ENCODE measurements at places on chromosomes 7 and 10. TPM values are rescaled to one million over a fixed set of nuclear protein-coding genes. Genes with fewer than 3 reads are reported as not detected.
A peak's percentile ranks its signal among the peaks of the same experiment; 100 is the strongest.

DNA sequence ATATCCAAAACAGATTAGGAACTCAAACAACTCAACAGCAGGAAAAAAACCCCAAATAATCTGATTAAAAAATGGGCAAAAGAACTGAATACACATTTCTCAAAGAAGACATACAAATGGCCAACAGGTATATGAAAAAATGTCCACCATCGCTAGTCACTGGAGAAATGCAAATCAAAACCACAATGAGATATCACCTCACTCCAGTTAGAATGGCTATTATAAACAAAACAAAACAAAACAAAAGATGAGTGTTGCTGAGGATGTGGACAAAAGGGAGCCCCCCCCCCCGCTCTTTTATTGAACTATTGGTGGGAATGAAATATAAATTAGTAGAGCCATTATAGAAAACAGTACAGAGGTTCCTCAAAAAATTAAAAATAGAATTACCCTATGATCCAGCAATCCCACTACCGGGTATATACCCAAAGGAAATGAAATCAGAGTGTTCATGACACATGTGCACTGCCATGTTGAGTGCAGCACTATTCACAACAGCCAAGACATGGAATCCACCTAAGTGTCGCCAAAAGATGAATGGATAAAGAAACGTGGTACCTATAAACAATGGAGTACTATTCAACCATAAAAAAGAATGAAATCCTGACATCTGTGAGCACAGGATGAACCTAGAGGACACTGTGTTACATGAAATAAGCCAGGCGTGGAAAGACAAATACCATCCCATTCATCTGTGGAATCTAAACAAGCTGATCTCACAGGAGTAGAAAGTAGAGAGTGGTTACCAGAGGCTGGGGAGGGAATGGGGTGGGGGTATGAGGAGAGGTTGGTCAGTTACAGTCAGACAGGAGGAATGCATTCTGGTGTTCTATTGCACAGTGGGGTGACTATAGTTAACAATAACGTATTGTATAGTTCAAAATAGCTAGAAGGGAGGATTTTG, 78.1 kb upstream of the RHEB start:
- H3K27me3 ChIP-seq: no peaks in the 10 kb centered on the region
- H3K36me3 ChIP-seq: no peaks in the 10 kb centered on the region
- DNase-seq: peak; percentile 48
- H3K27ac ChIP-seq: peak overlapping the region; percentile 82

GRCh38 chr10:10508211-10508610, 509.5 kb upstream of the CELF2 start:
- no peaks in the 10 kb centered on the region for H3K4me1 ChIP-seq
- no peak overlapping the region for H3K27ac ChIP-seq
- no peaks in the 10 kb centered on the region for H3K36me3 ChIP-seq
- no peak overlapping the region for H3K4me3 ChIP-seq
- DNase-seq: no peak

GRCh38 chr7:142488036-142488633, 230.3 kb upstream of the PRSS58 start:
- no peak for DNase-seq
- no peak overlapping the region for H3K27ac ChIP-seq
- no peak overlapping the region for H3K4me3 ChIP-seq
- no peaks in the 10 kb centered on the region for H3K27me3 ChIP-seq
- no peaks in the 10 kb centered on the region for H3K4me1 ChIP-seq

DNA sequence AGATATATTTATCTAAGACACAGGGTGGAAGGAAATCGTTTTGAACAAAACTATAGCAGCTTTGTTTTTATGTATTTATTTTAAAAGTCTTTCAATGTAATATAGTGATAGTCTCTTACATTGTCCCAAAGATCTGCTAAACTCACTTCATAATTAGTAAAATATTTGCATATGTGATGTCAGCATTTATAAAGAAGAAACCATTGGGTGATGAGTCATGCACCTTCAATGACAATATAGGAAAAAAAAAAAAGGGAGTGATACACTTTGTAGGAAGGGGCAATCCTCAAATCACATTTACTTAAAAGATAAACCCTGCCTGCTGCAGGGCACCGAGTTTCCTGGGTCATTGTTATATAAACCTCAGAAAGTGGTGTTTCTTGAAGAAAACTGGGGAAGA, 112.4 kb upstream of the SEMA3C start:
- H3K4me1 ChIP-seq: no peaks in the 10 kb centered on the region
- H3K36me3 ChIP-seq: no peaks in the 10 kb centered on the region
- H3K27me3 ChIP-seq: no peaks in the 10 kb centered on the region
- no peak overlapping the region for H3K4me3 ChIP-seq
- no peak overlapping the region for H3K27ac ChIP-seq

DNA sequence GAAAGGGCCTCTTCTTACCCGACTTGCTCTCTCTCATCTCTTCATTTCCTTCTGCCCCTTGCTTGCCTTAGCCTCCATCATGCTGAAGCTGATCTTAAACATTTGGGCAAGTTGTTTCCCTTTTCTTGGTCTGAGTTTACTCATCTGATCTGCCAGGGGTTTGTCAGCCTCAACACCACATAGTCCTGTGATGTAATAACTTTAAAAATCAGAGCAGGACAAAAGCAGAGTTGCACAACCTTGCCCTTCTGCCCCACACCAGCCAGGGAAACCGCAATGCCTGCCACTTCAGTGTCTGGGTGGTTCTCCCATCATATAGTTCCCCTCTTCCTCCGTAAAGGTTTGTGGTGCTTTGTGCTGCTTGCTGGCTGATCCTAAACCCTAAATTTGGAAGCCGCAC, 9.9 kb upstream of the LIPM start:
- H3K4me1 ChIP-seq: peaks cover 6% of the 10 kb centered on the region
- no peak overlapping the region for H3K27ac ChIP-seq
- no peak overlapping the region for H3K4me3 ChIP-seq
- DNase-seq: no peak
- H3K36me3 ChIP-seq: no peaks in the 10 kb centered on the region
- no peaks in the 10 kb centered on the region for H3K27me3 ChIP-seq

DNA sequence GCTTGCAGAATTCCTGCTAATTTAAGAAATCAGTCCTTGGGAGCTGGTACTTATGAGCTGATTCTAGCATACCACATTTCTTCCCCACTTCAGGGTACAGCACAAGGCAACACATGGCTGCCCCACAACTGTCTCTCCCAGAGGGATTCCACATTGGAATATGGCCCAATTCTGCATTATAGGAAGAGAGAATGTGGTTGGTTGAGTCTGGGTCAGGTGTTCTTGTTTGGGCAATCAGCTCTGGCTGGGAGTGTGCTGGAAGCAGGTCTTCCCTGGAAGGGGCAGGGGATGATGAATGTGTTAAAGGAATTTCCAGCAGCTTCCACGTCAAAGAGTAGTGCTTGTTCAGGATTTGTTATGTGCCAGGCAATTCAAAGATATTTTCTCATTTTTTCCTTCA, 95.7 kb downstream of the BUB3 start:
- no peaks in the 10 kb centered on the region for H3K27me3 ChIP-seq
- no peaks in the 10 kb centered on the region for H3K36me3 ChIP-seq

DNA sequence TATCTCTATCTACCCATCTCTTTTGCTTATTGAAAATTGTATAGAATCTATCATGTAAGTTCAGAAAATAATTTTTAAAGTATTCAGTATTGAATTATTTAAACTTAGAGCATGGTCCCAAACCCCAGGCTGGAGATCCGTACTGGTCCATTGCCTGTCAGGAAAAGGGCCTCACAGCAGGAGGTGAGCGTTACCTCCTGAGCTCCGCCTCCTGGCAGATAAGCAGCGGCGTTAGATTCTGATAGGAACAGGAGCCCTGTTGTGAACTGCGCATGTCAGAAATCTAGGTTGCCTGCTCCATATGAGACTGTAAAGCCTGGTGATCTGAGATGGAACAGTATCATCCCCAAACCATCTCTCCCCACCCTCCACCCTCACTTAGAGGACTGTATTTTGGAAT, 266.0 kb upstream of the CNTNAP2 start:
- DNase-seq: no peak
- no peaks in the 10 kb centered on the region for H3K4me1 ChIP-seq
- H3K4me3 ChIP-seq: no peak overlapping the region
- no peaks in the 10 kb centered on the region for H3K36me3 ChIP-seq
- no peaks in the 10 kb centered on the region for H3K27me3 ChIP-seq
- no peak overlapping the region for H3K27ac ChIP-seq

KNDC1 gene
- 3.6 TPM for total RNA-seq

ZNF853 gene
- 0.05 TPM for total RNA-seq

DNA sequence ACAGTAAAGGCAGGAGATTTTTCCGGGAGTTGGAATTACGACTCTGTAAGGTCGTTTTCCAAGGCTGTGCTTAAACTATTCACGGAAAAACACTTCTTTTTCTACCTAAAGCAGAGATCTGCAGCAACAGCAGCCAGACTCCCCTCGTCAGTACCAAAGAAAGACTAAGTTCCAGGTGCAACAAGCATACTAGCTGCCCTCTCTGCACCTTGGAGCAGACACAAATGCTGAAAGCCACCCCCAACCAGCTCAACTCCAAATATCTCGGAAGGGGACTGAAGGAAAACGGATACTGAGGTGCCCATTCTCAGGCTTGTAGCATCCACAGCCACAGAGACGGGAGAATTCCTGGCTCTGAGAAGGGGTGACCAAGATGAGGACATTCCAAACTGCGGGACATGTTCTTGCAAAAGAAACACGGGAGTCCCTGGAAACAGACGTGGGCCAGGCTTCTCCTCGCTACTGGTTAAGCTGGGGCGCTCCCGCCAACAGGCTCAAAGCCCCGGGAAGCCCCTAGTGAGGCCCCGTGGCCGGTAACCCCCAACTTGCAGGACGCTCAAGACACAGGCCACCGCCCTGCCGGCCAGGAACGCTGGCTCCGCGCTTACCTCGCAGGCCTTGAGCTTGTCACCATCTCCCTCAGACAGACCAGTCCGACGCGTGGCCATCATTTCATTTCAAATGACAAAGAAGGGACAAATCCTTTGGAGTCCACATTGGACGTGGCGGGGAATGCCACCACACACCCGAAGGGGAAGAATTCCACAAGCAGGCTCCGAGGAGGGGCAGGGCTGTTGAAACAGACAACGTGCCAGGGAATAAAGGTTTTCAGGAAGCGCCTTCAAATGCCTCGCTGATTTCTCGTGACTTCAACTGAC, 2.2 kb downstream of the ARHGAP21 start:
- DNase-seq: no peak
- H3K36me3 ChIP-seq: no peaks in the 10 kb centered on the region
- H3K4me3 ChIP-seq: no peak overlapping the region
- H3K27ac ChIP-seq: no peak overlapping the region
- H3K4me1 ChIP-seq: peaks cover 14% of the 10 kb centered on the region

FKBP14 gene
- total RNA-seq: 13.6 TPM

- no peaks in the 10 kb centered on the region for H3K36me3 ChIP-seq
- no peaks in the 10 kb centered on the region for H3K27me3 ChIP-seq
- no peak overlapping the region for H3K4me3 ChIP-seq
Measured at GRCh38 chr7:115476671-115477181, 553.8 kb downstream of the TFEC start.

DNA sequence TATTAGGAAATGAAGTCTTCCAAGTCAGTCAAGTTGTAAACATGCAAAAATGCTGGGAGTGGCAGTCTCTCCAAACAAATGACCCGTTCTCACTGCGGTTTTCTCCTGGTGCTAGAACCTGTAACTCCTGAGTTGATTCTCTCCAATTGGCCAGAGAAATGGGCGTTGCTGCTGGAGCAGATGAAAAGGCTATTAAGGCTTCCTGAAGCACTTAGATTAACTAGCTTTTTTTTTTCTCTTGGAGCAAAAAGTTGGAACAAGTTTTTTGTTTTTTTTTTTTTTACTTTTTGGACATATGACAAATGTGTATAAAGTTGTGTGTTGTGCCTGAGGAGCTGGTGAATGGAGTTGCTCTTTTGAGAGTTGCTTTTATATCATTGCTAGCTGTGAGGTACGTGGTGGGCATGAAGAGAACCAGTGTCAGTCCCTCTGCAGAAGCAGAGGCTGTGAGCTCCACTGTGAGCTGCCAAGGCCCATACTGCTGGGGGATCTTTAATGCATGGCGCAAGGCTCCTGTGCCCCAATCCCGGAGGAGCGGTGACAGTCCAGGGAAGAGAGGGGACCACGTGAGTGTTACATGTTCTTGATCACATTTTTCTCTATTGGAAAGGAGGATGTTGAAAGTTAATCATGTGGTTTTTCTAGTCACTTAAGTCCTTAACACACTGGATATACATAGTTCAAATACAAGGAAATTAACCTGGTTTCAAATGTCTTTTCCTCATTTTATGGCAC, 393.6 kb upstream of the GALNT17 start:
- H3K27me3 ChIP-seq: no peaks in the 10 kb centered on the region
- H3K4me3 ChIP-seq: no peak overlapping the region
- no peak overlapping the region for H3K27ac ChIP-seq

DNA sequence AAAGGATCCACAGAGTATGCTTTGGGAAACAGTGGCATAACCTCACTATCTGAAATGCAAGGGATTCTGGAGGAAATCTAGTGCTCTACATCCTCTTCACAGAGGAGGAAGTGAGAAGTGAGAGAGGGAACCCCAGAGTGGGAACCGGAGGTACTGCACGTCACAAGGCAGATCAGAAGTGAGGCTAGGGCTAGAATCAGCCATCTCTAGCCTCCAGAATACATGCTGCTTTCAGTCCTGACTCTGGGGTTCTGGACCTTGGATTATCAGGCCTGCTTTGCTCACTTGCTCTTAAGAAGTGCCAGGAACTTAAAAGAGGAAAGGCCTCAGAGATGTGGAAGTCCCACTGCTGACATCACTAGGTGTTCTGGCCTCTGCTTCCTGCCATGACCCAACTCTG, 25.7 kb downstream of the ZNF503 start:
- H3K4me3 ChIP-seq: no peak overlapping the region
- no peaks in the 10 kb centered on the region for H3K27me3 ChIP-seq
- H3K36me3 ChIP-seq: no peaks in the 10 kb centered on the region
- no peaks in the 10 kb centered on the region for H3K4me1 ChIP-seq
- no peak for DNase-seq
- no peak overlapping the region for H3K27ac ChIP-seq

HOXA6 gene
- 12.7 TPM for total RNA-seq

DNA sequence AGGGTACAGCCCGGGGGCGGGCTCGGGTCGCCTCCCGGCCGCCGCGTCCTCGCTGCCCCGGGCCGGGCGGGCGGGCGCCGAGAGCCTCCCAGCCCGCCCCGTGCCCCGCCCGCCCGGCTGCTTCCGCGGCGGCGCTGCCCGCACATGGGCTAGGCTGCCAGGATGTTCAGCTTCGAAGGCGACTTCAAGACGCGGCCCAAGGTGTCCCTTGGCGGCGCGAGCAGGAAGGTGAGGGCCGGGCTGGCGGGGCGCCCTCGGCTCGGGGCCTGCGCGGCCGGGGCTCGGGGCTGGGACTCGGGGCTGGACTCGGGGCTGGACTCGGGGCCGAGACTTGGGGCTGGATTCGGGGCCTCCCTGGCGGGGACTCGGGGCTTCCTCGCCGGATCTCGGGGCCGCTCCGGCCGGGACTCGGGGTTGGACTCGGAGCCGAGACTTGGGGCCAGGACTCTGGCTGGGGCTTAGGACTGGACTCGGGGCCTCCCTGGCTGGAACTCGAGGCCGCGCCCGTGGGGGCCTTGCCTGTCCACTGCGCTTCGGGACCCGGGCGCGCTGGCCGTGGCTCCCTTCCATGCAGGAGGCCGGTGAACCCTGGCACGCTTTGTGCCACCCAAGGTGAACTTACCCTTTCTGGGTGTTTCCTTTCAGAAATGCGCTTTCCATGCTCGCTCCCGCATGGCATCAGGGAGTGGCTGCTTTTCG, 534 bp downstream of the UBE3C start:
- no peaks in the 10 kb centered on the region for H3K27me3 ChIP-seq
- peaks cover 10% of the 10 kb centered on the region for H3K36me3 ChIP-seq
- H3K27ac ChIP-seq: peak overlapping the region; percentile 91
- H3K4me3 ChIP-seq: peak overlapping the region; percentile 96
- H3K4me1 ChIP-seq: peaks cover 30% of the 10 kb centered on the region

CREB5 gene
- total RNA-seq: 0.49 TPM
